ENCODE measurements at places on chromosomes 13 and 19.
A peak's percentile ranks its signal among the peaks of the same experiment; 100 is the strongest.

DNA sequence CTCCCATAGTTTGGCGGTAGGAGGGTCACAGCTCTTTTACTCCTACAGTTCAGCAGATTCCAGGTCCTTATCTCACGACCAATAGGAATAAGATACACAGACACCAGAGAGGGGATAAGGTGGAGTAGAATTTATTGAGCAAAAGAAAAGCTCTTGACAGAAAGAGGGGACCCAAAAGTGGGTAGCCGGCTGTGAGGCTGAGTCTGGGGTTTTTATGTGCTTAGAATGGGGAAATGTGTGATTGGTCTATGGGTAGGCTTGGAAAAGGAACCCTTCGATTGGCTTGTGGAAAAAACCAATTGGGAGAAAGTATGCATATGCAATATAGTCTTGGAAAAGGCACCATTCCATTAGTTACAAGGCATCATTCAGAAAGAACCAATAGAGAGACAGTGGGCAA lies 1356.9 kb upstream of the SPRY2 start:
- DNase-seq = no peak

- DNase-seq = no peak
Observed at GRCh38 chr13:91946498-91947070, 548.2 kb downstream of the GPC5 start.

DNA sequence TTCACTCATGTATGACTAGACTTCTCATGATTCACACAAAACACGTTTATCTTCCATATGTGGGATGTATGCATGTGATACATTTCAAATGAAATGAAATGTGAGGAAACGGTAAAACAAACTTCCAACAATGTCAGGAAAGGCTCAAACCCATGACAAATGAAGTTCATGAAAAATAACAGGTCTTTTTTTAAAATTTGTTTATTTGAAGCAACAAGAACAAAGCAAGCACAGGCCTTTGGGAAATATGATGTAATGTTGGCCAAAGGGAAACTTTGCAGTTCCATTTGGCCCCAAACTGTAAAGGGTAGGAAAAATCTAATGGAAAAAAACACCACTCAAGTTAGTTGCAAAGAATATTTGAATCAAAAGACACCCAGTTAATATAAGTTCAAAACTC lies 463.8 kb upstream of the ARGLU1 start:
- DNase-seq = no peak

GRCh38 chr19:46537136-46538097 lies 41.8 kb upstream of the PNMA8B start:
- DNase-seq = peak; percentile 77

DNA sequence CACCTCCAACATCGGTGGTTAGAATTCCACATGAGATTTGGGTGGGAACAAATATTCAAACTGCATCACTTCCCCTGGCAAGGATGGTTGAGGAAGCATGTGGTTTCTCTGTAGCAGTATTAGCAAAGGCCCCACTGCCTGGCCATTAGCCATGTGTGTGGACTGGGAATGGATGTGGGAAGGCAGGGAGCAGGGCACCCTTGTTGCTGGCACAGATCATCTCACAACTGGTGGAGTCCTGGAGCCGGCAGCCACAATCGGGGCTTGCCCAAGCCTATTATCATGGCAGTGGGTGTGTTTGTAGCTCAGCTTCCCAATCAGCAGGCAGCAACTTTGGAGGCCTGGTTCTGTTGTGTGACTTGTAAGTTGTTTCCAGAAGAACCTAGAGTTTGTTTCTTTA lies 391.9 kb downstream of the DLEU7 start:
- DNase-seq = no peak

DNA sequence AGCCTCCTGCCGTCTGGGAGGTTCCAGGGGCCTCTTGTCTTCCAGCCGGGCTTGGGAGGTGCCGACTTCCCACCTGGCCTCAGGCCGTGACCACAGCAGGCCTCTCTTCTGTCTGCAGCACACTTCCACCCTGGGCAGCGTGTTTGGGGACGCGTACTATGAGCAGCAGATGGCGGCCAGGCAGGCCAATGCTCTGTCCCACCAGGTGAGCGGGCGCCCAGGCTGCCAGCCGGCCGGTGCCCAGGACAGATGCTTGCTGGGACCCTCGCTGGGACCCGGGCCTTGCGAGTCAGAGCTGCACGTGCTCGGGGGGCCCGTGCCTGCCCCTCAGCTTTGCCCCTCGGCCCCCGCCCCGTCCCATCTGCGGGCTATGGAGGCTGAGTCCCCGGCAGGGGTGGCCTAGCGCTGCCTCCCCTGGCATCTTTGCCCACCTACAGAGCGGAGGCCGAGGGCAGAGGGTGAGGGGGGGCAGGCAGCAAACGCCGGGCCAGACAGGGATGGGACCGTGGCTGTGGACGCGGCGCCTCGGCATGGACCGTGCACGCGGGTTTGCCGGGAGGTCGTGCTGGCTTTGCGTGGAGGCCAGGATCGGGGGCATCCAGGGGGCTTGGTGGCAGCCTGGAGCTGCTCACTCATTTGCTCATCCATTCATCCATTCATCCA lies 16.2 kb downstream of the COMP start:
- no peak for DNase-seq

DNA sequence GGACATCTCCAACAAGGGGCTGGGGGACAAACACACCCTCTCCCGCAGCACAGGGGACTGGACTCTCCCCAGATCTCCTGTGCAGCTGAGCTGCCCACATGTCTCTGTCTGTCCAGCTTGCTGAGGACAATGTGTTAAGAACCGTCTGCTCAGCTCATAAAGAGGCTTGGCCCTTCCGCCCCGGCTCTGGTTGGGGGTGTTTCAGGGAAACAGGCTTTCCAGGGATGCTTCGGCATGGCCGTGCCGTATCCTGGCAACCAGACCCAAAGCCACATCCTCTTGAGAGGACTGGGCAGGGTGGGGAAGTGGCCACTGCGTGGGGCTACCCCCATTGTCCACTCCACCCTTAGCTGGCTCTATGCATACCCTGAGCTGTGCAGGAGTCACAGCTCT lies 41.1 kb upstream of the CHST8 start:
- DNase-seq = no peak

DNA sequence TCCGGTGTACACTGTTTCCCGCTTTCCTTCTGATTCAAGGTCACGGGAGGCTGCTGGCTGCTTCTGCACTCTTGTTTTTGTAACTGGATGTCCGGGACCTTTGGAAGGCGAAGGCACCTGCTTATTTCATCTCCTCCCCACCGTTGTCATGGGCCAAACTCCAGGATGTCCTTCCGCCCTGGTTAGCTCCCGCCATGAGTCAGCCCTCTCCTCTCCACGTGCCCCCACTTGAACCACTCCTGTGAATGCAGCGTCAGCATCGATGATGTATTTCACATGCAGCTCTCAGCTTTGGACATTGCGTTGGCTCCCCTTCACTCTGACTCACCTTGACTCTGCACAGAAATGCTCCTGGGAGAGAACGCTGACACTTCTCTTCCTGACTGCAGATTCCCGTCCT lies 5.5 kb upstream of the GALP start:
- no peak for DNase-seq

DNA sequence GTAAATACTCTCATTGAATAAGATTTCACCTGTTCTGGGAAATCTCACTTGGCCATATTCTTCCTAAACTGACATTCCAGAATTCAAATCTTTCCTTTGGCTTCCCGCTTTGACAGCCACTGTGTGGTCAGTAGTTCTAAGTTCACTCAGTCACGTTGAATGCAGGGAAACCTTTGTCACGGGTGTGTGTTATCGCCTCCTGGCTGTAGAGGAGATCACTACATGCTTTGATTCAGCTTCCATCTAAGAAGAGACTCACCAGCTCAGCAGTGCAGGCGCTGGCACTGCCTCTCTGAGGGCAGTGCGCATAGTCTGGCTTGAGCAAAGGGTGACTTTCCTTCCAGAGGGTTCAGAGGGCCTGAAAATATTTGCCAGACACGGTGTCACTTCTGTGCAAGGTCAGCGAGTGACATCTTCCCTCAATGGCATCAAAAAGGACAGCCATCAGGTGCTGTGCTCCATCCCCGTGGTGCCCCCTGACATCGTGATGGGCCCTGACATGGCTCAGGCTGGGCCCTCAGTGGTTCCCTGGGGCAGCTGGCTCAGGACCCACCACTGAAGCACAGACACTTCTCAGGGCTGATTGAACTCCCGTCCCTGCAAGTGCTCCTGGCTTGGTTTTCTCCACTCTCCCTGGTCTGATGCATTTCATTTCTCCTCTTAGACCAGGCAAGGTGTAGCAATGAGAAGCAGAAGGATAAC lies 635.4 kb upstream of the ARGLU1 start:
- DNase-seq = no peak

DNA sequence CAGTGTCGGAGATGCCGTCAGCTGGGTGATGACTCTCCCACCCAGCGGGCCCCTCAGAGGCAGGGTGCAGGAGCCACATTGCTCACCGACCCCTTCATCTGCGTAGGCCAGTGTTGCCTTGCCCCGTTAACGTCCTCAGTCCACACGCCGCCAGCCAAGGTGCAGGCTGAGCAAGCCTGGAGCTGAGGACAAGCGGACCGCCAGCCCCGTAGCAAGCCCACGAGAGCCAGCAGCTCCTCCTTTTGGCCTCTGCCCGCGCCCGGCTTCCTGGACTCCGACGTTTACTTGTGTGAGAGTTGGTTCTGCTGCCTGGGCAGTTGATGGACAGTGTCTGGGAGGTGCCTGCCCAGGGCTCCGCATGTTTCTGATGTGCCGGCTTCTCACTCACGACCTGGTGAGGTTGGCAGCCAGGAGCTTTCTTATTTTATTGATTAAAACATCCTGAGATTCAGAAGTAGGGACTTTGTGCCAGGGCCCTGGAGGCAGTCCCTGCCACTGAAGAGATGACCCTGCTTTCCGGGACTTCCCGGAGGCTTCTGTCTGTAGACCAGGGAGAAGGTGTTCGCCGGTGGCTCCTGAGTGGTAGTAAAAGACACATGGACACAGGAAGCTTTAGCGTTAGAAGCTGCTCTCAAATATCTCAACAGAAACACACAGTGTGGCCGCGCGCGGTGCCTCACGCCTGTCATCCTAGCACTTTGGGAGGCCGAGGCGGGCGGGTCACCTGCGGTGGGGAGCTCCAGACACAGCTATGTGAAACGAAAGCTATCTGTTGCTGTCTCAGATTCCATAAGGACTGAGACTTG lies 5.8 kb downstream of the DAZAP1 start:
- DNase-seq = no peak

DNA sequence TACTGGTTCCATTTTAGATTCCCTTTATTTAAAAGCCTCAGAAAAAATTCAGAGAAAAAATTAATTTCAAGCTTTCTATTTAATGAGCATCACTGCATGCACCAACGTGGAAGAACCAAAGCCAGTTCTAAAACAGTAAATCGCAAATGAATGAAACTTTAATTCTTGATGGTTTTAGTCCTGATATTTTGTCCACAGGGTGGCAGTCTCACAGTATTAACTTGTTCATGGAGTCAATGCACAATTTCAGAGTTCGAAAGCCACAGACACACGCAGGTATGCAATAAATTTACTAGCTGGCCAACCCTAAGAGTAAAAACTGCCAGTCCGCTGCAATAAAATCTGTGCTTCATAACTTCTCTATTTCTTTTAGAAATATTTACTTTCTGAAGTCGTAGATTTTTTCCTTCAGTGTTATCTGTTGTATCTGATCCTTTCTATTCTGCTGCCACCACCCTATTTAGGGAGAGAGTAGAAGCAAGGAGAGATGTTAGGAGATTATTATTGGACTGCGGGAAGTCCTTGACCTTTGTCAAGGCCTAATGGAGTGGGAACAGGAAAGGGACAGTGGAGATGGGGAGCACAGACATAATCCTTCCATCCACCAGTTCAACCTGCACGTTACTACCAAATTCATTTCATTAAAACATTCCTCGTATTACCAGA lies 7.0 kb upstream of the WBP4 start:
- peak; percentile 60 for DNase-seq

GRCh38 chr13:110388108-110388943 lies 81.2 kb downstream of the COL4A2 start:
- DNase-seq = no peak
